CD4-positive, alpha-beta T cell treated with Interleukin-6 at 100 ng/mL for 8 hours (primary cell): ENCODE measurements at places on chromosomes 5 and 9.

- DNase-seq: no peak
Measured at GRCh38 chr5:23302438-23302837, 205.0 kb upstream of the PRDM9 start.

DNA sequence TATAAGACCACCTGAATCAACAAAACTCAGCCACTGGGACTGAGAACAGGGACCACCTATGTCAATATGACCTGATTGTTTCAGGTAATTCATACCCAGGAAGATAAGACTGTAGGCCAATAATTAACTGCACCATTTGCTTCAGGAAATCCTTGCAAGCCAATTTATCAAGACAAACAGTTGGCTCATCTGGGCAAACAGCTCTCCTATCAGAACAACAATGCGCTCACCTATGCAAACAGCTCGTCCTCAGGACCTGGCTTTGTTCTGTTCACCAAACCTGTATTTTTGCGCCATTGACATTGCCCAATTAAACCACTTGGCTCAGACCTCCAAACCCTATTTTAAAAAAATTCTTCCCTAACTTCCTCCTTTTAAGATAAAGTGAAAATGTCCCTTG, 92.3 kb upstream of the MARCHF11 start:
- no peak for DNase-seq

- no peak for DNase-seq
Measured at GRCh38 chr5:10525124-10525495, 38.8 kb upstream of the ANKRD33B start.

- peak; percentile 57 for DNase-seq
Measured at GRCh38 chr9:131270171-131271015, 5.9 kb downstream of the FAM78A start.

- no peak for DNase-seq
Measured at GRCh38 chr9:6545017-6545691, 100.4 kb downstream of the GLDC start.
